ENCODE measurements at places on chromosomes 2 and 18.
A peak's percentile ranks its signal among the peaks of the same experiment; 100 is the strongest.

- no peak for DNase-seq
Observed at GRCh38 chr18:77379976-77380509, 130.4 kb downstream of the GALR1 start.

DNA sequence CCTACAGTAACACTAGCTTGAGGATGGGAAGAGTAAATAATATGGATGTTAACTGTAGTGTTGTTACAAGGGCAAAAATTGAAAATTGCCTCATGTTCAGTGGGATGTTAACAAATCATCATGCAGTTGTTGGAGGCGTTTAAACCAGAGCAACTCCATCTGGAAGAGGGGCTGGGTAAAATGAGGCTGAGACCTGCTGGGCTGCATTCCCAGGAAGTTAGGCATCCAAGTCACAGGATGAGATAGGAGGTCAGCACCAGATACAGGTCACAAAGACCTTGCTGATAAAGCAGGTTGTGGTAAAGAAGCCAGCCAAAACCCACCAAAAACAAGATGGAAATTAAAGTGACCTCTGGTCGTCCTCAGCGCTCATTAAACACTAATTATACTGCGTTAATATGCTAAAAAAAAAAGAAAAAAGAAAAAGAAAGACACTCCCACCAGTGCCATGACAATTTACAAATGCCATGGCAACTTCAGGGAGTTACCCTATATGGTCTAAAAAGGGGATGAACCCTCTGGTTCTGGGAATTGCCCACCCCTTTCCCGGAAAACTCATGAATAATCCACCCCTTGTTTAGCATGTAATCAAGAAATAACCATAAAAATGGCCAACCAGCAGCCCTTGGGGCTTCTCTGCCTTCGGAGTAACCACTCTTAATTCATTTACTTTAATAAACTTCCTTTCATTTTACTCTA is 101.4 kb downstream of the MYO5B start:
- no peak for DNase-seq

- no peak for DNase-seq
Observed at GRCh38 chr2:60818272-60818671, 62.2 kb downstream of the PAPOLG start.

DNA sequence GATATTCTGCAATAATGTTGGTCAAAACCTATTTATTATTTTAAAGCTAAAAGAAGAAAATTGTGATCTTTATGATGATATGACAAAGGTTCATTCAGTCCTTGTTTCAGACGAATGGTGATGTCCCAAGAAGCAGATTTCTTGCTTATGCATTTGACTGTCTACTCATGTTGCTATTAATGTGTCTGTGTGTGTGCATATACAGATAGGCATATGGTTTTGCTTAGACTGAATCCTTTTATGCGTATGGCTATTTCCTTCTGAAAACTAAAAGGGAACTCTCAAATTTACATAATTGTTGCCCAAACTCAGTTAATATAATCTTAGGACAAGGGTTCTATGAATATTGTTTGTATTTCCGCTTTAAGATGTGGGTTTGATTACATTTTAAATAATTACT is 632.3 kb upstream of the SETBP1 start:
- no peak for DNase-seq

GRCh38 chr2:61597300-61598289 is 59.4 kb upstream of the XPO1 start:
- no peak for DNase-seq

GRCh38 chr2:20381457-20381856 is 30.8 kb upstream of the PUM2 start:
- no peak for DNase-seq

DNA sequence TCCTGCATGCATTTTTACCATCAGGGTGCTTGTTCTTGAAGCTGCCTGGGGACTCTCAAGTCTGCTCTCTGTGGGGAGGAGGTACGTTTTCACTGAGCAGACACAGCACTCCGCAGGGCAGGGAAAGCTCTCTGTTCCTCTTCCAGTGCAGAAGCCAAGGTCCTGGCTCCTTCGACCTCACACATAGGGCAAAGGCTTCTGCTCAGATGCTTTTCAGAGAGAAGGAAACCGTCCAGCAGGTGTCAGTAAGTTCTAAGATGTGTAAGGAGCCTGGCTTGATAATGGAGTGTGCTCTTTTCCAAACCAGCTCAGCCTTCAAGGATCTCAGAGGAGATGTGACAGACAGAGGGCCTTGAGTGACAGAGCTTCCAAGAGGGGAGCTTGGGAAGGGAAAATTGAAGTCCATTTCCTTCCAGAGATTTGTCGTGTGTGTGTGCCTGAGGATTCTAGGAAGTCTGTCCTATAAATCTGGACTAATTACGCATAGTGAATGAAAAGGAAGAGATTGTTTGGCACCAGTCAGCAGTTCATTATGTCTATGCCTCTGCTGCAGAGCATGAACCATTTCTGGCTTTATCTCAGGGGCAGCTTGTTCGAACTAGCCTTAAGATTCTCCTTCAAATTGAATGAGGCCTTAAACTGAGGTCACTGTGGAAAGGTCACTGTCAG is 67.3 kb upstream of the UPP2 start:
- peak; percentile 52 for DNase-seq

DNA sequence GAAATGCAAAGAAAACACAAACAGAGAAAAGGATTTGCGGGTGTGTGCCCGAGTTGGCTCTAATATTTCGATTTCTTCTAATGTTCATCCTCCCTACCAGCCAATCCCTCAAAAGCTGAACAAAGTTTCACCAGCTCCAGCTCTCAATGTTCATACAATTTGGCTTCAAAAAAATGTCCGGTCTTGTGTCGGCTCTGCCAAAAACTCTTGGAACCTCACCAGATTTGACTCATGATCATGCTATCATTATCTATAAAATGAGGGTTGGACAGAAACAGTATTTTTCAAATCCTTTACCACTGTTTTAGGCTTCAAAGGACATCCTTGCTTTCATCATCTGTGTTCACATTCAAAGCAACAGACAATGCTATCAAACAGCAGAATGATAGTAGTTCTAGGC is 88.2 kb downstream of the CRACDL start:
- no peak for DNase-seq

- no peak for DNase-seq
Observed at GRCh38 chr2:225319872-225320271, 79.6 kb upstream of the NYAP2 start.

DNA sequence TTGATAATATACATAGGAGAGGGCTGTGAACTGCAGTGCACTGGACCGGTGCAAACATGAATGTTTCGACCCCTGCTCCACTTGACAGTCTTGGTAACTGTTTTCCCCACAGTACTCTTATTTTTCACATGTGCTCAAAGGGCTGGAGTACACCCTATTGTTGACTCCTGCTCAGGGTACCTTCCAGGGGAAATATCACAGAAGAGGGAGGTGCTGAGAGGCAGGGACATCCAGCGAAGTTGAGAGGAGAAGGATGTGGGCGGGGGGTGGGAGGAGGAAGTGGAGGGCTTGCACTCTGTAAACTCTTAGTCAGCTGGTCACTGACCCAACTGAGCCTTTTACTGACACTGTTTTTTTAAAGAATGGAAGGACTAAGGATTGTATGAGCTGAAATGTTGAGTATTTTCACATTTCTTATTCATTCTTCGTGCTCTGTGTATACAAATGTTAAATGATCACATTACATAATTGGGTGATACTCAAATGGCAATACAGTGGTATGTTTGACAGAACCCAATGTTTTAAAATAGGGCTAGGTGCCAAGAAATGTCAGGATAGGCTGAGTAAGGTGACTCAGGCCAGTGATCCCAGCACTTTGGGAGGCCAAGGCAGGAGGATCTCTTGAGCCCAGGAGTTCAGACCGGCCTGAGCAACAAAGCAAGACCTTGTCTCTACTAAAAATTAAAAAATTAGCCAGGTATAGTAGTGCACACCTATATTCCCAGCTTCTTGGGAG is 10.0 kb downstream of the INPP4A start:
- DNase-seq: no peak

GRCh38 chr2:40489678-40489960 is 37.7 kb upstream of the SLC8A1 start:
- no peak for DNase-seq

- no peak for DNase-seq
Observed at GRCh38 chr18:48961547-48961946, 10.8 kb upstream of the SMAD7 start.

DNA sequence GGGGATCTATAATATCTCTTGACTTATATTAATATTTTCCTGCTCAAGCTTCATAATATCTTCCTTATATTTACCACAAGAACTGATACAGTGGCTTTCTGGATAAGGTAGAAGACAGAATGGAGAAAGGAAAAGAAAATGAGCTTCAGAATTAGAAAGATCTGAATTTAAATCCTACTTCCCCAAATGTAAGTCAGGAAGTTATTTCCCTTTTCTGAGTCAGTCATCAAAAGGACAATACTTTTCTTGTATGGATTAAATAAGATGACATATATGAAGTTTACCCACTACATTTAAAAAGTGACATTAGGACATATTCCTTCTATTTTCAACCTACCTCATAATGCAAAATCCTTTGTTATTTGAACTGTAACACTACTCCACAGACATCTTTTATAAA is 19.0 kb downstream of the KRCC1 start:
- no peak for DNase-seq

GRCh38 chr2:23464905-23465537 is 80.0 kb downstream of the KLHL29 start:
- DNase-seq: no peak

- DNase-seq: no peak
Observed at GRCh38 chr2:58702302-58702885, 461.3 kb upstream of the FANCL start.

DNA sequence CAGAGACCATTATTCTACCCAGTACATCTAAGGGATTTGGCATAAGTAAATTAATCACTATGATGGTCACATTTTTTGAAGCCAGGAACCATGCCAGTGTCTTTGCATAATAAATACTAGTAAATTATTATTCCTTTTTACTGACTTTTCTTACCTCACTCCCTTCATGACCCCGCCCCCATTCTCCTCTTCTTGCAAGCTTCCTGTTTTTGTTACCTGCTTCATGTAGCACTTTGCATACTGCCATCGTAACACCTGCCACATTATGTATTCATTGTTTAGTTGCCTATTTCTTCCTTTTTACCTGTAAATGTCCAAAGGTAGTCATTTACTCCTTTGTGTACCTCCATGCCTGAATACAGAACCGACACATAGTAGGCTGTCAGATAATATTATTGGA is 309.5 kb downstream of the KIAA1328 start:
- no peak for DNase-seq

DNA sequence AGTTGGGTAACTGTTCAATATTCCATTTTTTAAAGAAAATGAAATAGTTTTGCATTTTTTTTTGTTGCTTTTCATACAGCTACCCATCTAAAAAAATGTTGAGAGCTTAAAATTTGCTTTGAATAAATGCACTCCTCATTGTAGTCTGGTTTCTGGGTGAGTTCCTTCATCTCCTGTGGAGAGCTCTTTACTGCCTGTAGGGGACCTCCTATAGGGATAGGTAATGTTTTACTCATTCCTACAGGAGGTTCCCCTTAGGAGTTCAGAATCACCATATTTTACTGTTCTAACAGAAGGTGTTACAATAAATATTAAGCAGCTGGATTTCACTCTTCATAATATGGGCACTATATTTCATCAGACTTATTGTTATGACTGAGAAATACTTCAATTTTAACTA is 947.3 kb upstream of the CRIM1 start:
- no peak for DNase-seq

DNA sequence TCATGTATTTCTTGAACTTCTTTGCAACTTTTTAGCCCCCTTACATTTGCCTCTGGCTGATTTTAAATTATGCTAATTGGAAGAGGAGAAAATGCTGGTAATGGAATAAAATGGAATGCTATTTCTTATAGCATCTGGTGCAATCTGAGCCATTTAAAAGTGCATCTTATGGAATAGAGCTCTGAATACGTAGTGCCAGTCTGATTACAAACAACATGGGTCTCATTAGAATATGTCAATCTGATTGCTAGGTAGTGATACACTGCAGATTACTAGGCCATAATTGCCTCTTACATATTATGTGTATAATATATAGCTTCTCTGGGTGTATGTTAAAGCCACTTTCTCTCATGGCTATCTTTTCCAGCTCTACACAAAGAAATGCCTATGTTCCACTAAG is 159.1 kb downstream of the EPHA4 start:
- DNase-seq: no peak

- no peak for DNase-seq
Observed at GRCh38 chr2:235483313-235483712, 10.5 kb upstream of the AGAP1 start.

DNA sequence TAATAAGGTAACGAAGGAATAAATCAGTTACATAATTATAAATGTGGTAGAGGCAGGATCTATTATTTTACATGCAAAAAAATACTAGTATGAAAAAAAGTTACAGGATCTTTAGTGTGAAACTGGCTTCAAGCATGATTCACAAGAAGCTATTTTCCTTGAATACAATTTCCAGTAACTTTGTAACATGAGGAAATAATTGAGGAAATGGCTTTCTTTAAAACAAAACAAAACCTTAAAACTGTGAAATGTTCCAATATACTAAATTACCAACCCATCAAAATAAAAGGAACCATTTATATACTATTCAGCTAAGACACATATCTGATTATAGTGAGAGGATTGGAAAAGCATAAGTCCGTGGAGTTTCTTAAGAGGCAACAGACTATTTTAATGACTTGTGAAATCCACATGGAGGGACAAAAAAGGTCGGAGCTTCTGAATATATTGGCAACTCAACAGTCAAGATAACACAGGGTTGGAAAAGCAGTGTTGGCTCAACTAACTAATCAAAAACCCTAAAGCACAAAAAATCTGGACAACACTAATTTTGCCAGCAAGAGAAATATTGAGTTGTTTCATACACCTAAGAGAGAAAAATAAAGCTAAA is 10.6 kb downstream of the IRS1 start:
- no peak for DNase-seq

DNA sequence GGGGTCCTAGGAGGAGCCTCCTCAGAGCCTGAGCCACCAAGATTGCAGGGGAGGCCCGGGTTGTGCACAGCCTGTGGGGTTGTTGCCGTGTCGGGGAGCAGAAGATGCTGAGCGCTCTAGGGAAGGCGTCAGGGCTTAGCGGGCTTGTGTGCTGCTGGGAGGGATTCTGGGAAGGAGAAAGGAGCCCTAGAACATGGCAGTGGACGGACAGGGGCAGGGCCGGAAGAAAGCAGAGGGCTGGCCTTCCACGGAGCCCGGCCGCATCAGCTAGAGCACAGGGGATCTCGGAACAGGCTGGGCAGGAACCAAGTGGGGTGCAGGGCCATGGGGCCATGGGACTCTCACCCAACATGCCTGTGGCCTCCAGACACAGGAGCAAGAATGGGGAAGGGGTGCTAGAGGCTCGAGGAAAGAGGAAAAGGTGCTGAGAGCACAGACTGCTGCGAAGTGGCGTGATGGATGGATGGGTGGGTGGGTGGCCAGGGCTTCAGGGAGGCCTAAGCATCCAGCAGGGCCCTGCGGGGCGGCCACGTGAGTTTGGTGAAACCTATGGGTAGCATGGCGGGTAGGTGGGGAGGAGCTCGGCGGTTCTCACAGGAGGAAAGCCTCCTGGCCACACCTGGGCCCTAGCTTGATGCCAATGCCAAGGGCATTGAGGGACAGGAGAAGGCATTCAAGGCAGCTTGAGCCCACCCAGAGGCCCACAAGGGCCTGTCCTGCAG is 35.8 kb downstream of the MTERF4 start:
- no peak for DNase-seq

Measured in RWPE1 (cell line).